ENCODE measurements at places on chromosomes 4 and X.

- DNase-seq, result no peak
Measured at GRCh38 chr4:3826247-3827172, 60.3 kb downstream of the ADRA2C start.

DNA sequence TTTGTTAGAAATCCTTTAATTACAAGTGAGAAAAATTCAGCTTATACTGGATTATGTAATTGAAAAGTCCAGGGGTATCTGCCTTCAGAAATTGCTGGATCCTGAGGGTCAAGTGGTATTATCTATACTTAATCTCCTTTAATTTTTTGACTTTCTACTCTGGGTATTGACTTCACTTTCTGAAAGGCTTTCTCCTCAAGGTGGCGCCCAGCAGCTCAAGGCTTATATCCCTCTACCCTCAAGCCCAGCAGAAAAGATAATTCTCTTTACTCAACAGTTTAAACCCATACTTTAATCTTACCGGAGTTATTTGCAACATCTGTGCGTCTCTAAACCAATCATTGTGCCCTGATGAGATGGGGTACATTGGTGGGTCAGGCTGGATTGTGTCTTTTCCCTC is 129.5 kb downstream of the LARP7 start:
- no peak for DNase-seq

DNA sequence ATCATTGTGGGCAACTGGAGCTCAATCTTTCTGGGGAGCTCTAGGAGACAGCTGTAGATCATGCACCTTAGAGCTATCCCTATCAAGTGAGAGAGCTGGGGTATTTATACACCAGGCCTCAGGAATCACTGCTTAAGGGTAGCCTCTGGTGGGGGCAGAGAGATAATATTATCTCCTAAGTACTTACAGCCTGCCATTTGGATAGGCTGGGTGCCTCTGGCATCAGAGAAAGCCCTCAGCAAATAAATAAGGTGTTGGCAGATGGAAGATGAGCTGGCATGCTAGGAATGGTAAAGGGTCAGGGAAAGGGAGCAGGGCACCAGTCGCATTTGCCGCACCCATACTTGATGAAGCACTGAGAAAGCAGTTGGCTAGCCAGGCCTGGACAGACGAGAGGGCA is 75.9 kb downstream of the HCCS start:
- no peak for DNase-seq

GRCh38 chr4:1351854-1352566 is 5.0 kb downstream of the UVSSA start:
- DNase-seq, result peak; percentile 66

DNA sequence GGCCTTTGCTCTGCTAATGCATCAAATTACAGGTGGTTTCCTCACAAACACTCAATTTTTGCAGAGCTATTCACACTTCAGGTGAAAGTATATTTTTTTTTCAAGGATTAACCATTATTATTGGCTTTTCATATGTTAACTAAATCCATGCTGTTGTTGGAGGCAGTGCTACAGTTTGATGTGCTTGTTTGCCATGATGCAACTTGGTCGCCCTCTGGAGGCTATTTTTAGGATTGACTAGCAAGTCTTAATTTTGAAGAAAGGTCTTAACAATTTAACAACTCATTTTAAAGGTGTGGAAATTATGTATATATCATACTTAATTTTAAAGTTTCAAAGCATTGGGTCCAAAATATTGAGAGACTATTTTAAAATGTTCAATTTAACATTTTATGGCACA is 168.8 kb upstream of the FAM47A start:
- DNase-seq, result peak; percentile 18

- no peak for DNase-seq
Measured at GRCh38 chrX:133566876-133567275, 151.6 kb upstream of the GPC4 start.

- no peak for DNase-seq
Measured at GRCh38 chr4:55326629-55327028, 19.4 kb upstream of the SRD5A3 start.

- DNase-seq, result no peak
Measured at GRCh38 chrX:107323786-107324492, 117.5 kb downstream of the DNAAF6 start.

- DNase-seq, result no peak
Measured at GRCh38 chr4:173076903-173077634, 91.5 kb upstream of the GALNT7 start.

DNA sequence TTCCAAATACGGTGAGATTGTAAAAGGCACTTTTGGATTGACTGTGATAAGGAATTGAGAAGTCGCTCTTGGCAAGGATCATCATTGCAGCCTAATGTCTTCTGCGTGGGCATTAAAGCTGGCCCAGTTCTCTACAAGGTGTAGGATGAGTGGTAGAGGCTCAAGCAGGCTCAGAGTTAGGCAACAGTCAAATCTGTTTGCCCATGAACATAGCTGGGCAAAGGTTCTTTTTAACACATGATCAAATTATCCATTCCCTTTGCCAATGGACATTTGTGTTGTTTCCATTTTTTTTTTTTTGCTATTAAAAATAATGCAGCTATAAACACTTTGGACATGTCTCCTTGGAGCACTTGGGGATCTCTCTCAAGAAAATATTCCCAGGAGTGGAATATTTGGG is 229.1 kb upstream of the FAT1 start:
- no peak for DNase-seq

DNA sequence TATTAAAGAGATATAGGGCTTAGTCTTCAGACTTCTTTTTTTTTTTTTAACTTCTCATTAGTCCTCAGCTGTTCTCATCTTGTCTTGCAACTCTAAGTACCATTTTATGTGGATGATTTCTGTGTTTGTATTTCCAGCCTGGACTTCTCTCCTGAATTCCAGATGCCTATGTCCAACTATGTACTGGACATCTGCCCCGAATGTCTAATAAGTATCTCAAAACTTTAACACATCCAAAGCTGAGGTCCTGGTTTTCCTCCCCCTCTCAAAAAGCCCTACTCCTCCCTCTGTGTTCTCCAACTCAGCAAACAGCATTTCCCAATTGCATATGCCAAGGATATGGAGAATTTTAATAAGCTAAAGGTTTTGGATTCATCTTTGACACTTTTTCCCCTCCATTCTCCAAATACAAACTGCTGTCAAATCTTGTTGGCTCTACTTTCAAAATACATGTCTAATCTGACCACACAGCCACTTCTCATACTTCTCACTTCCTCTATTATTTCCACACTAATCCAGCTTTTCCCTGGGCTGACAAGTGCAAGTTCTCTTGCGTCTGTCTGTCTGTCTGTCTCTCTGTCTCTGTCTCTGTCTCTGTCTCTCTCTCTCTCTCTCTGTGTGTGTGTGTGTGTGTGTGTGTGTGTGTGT is 79.8 kb downstream of the CLCN5 start:
- DNase-seq, result no peak

DNA sequence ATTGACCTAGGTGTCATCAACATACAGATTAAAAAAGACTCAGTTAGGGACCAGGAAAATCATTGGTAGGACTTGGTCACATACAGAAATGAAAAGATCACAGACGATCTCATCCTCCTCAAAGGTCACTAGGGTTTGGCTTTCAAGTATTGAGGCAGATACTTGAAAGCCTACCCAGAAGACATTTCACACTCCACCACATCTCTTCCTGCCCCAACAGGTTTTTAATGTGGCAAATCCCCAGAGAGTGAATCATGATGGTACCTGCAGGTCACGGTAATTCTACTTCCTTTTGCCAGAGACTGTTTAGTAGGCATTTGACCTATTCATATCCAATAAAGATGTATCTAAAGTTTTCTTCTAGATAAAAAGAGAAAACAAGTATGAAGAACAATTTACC is 44.1 kb downstream of the INPP4B start:
- DNase-seq, result no peak

GRCh38 chr4:60327651-60328050 is 872.5 kb upstream of the ADGRL3 start:
- no peak for DNase-seq

- DNase-seq, result no peak
Measured at GRCh38 chrX:100358766-100359165, 51.3 kb downstream of the PCDH19 start.

DNA sequence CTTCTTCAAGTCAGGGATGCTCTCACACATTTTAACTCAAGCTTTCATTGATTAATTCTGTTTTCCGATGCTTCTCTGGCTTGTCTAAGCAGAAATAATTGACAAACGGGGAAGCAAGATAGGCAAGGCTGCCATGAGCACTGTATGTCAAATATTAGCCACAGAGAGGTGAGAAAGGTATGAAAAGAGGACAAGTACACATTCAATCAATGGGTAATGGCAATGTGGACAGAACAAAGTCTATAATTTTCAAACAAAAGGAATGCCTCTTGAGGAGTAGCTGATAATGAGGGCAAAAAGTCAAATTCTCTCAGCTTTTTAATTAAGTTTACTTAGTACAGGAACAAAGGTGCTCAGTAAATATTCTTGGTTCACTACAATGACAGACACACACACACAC is 19.6 kb downstream of the COX7B2 start:
- no peak for DNase-seq

- DNase-seq, result no peak
Measured at GRCh38 chrX:44937606-44938005, 64.6 kb downstream of the KDM6A start.

Measured in LoVo (cell line).